Activated naive CD4-positive, alpha-beta T cell treated with anti-CD3 and anti-CD28 coated beads for 36 hours (primary cell): ENCODE measurements at places on chromosomes 1 and 21. TPM values are rescaled to one million over a fixed set of nuclear protein-coding genes. Genes with fewer than 3 reads are reported as not detected.

The HSD11B1 gene
- total RNA-seq: 6.7 TPM

The WDR64 gene
- not detected for total RNA-seq

The DLGAP3 gene
- total RNA-seq: 0.74 TPM

The TRNP1 gene
- total RNA-seq: 0.43 TPM

The TNN gene
- not detected for total RNA-seq

The SLC26A9 gene
- total RNA-seq: not detected
